ENCODE measurements at places on chromosomes 6 and 20.

DNA sequence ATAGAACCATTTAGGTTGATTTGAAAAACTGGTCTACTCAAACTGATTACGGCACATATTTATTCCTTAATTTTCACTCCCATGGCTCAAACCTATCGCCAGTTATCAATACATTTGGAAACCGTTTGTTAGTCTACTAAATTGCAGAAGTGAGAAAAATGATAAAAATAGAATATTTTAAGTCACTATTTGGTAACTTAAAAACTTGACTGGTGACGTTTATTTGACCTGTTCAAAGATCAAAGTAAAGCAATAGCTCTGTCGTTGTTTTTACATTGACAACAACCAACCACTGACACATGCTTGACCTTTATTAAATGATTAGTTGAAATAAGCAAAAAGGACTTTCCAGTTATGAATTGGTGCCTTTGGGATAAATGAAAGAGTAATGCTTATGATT lies 402.9 kb upstream of the MAP3K7 start:
- no peak for DNase-seq

GRCh38 chr6:100268326-100268725 lies 196.4 kb downstream of the SIM1 start:
- no peak for DNase-seq

DNA sequence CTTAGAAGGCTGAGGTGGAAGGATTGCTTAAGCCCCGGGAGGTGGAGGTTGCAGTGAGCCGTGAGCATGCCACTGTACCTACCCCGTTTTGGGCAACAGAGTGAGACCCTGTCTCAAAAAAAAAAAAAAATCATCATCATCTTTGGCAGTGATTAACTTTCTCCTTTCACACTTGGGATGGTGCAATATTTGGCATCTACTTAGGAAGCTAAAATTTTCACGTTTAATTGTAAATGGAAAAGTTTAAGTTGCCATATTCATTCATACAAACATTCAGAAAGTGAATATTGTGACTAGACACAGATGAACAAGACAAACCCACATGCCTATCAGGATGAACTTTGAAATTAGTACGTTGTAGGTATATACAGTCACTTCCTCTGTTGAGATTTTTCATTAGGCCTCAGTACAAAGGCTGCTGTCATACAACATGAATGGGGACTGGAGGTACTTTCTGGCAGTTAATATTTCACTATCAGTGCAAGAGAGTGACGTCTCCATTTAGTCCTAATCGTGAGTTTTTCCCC lies 10.3 kb downstream of the TOP1 start:
- DNase-seq, result no peak

DNA sequence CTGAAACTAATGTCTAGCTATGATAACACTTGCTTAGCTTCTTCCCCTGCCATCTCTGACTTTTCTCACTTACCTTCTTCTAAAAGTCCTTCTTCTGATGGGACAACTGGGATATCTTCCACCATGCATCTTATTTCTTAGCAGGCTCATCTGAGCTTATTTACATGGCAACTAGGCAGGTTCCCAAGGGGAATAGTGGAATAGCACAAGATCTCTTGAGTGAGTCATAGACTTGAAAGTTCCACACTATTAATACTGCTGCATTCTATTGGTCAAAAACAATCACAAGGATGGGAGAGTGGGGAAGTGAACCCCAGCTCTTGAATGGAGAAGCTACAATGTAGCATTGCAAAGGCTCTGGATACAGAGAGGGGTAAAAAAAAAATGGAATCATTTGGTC lies 142.1 kb downstream of the HAO1 start:
- DNase-seq, result no peak

DNA sequence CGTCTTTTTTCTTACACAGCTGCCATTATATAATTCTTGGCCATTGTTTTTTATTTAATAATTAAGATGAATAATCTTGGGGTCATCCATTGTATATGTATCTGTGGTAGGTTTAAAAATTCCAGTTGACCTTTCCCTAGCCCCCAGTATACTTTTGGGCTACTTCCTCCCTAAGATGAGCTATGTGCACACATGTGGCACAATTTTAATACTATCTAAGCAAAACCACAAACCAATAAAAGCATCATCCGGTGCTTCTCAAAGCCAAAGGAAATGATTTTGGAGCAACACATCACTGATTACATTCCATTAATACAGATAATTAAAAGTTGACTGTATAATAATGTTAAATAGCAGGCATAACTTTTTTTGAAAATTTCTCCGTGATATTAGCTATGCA lies 161.2 kb downstream of the ATXN1 start:
- no peak for DNase-seq

DNA sequence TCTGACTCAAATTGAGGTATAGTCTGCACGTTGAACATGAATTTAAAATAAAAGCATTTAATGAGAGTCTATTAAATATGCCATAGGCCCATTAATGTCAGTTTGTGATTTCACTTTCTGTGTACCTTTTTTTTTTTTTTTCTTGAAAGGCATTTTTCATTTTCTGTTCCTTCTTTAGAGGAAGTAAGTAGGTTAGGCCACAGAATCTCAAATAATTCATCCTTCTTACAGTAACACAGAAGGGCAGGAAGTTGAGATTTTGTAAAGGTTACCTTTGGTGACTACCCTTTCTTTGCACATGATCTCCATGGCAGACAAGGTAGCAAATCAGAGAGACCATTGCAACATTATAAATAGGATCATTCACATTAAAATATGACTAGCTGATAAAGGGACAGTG lies 9.6 kb downstream of the L3MBTL3 start:
- no peak for DNase-seq

DNA sequence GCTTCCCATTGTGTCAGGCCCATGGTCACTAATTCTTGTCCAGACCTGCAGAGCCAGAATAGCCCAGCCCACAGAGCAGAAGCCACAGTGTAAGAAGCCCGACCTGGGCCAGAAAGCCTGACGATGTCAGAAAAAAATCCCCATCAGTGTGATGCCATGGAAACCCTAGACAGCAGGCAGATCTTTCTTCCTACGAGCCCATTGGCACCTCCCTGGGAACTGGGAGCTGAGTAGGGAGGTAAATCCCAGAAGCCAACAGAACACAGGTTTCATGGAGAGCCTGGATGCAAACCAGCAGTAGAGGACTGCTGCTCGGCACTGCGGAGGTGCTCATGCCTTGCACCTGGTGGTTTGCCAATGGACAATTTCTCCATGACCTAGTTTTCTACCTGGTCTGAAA lies 82.2 kb upstream of the SLC22A16 start:
- no peak for DNase-seq

- no peak for DNase-seq
These were observed 15.9 kb downstream of the LEMD2 start for GRCh38 chr6:33772902-33773472.

DNA sequence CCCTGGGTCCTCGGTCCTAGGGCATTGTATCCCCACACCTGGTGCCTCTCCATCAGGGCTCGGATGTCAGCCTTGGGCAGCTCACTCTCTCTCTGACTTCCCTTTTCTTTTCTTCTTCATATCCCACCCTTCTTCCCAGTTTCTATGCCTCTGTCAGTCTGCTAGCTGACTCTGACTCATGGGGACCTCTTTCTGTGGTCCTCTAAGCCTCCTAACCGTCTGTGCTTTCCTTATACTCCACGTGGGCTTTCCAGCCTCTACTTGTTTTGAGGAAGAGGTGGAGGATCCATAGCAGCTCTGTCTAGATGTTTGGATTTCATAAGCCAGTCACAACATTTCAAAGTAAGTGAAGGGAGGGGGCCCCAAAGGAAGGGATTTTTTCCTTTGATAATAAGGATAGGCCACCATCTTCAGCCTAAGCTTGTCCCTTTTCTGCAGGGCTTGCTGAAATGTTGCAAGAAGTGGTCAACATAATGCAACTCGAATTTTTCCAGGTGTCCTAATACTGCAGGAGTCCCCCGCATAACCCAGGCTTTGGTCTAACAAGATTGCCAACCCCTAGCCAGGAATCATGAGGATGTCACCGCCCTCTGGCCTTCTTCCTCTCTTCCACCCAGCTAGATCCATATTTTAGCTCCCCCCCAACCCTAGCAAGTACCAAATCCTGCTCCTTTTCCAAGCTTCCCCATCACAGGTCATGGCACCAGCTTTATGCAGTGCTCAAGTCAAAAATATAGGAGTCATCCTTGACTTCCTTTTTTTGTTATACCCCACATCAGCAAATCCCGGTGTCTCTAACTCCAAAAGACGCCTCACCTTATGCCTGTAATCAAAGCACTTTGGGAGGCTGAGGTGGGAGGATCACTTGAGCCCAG lies 8.7 kb upstream of the PLTP start:
- DNase-seq, result no peak

DNA sequence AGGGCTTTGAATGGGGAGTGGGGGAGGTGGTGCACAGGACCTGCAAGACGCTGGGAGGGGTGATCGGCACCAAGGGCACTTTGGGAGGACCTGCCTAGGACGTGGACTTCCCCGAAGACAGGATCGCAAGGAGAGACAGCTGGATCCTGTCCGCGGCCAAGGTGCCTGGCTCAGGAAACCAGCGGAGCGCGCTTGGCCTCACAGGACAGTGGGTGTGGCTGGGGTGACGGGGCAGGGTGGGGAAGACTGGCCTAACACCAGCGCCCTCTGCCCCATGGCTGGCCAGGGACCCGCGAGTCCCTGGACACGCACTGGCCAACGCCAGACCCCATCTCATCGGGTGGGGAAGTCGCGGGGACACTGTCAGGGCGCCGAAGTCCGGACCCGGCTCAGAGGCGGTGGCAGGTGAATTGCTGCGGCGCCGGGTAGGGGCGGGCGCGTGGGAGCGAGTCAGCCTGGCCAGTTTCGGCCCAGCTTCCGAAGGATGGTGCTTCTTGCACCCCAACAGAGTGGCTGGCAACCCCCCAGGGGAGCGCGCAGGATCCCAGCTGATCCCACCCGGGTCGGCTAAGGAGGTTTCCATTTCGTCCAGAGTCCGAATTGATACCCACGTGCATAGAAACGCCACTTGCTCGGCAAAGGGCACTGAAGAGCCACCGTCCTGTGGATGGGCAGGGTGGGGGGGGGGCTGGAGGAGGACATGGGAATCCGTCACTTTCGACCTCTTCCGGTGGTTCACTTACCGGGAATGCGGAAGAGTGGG lies 785 bp upstream of the THBD start:
- no peak for DNase-seq

DNA sequence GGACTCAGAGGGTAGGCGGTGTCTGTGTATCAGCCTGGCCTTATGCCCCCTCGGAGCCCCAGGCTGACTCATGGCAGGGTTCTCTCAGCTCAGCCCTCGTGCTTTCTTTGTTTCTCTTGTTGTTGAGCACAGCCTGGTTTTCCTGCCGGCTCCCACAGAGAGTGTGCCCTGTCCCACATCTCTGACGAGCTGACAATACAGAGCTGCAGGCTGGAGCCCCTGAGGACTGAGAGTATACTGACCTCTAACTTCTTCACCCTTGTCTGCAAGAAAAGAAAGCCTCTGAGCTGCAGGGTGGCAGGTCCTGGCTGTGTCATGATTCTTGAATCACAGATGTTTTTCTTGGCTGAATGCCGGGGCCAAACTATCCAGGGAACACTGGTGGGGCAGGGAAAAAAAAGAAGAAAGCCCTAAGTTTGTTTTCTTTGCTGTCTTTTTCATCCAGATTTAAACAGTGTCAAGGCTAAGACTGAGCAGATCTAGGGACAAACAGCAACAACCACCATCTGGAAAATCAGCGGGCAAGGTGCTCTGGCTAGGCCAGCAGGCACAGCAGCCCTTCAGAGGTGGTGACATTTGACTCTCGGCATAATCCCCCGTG lies 63.3 kb upstream of the ZNF133 start:
- no peak for DNase-seq

- no peak for DNase-seq
These were observed 849 bp upstream of the BMP7 start for GRCh38 chr20:57267158-57267821.

DNA sequence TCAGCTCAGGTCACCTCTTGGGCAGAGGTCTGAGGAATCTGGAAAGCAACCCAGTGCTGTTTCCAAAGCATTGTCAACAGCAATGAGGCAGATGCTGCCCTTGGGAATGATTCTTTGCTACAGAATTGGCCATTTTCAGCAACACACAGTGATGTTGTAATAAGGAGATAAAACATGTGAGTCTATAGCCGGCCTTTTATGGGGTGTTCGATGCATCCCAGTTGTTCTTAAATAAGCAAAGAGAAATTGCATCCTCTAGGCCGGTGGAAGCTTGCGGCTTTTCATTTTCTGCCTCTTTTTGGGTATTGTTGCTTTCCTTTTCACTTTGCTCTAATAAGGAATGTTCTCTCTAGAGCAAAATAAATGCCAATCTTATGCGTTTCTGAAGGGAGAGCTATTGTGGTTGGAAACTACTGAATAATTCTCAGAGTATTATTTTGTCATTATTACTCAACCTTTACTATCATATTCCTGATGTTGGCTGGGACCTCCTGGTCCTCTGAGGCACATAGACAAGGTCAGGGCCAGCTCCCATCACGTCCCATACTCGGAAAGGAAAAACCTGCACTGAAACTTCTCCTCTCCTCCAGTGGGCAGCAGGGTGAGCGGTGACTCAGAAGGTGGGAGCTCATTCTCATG lies 214.2 kb downstream of the CDH26 start:
- no peak for DNase-seq

- no peak for DNase-seq
These were observed 72.2 kb downstream of the ATXN1 start for GRCh38 chr6:16688984-16689636.

GRCh38 chr20:1539816-1540419 lies 17.6 kb downstream of the SIRPD start:
- DNase-seq, result no peak

DNA sequence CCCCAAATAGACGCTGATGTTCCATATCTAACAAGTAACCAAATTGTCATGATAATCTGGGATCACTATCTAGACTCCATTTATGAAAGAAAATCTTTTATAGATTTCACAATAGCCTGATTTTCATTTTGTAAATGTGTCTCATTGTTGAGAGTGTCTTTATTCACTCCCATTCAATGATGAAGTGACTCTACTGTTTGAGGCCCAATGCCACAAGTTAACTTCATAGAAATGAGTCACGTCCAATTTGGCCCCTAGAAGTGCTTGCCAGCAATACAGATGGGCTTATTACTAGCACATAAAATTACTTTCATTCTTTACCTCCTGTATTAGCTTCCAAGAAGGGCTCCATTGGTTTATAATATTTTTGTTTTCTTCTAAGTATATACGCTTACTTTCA lies 6.3 kb downstream of the IPCEF1 start:
- DNase-seq, result no peak

GRCh38 chr20:42598581-42598980 lies 591.1 kb downstream of the PTPRT start:
- no peak for DNase-seq

All from stimulated activated naive CD4-positive, alpha-beta T cell treated with Interleukin-2 at 50 U/mL for 16 hours (primary cell).